ENCODE measurements at places on chromosomes 1 and 21. TPM values are rescaled to one million over a fixed set of nuclear protein-coding genes. Genes with fewer than 3 reads are reported as not detected.

DIRAS3 gene
- not detected for total RNA-seq

CD247 gene
- total RNA-seq: 341 TPM

NBPF4 gene
- total RNA-seq: 0.35 TPM

OR10Z1 gene
- not detected for total RNA-seq

EFCAB14 gene
- total RNA-seq: 98.5 TPM

WARS2 gene
- 9.5 TPM for total RNA-seq

GJB4 gene
- not detected for total RNA-seq

TLR5 gene
- 5.9 TPM for total RNA-seq

APOBEC4 gene
- total RNA-seq: not detected

VWA1 gene
- total RNA-seq: not detected

C1orf87 gene
- total RNA-seq: not detected

REN gene
- not detected for total RNA-seq

RORC gene
- total RNA-seq: 11.2 TPM

ITGB2 gene
- 278 TPM for total RNA-seq

FAM43B gene
- not detected for total RNA-seq

SYT14 gene
- not detected for total RNA-seq

TEDDM1 gene
- not detected for total RNA-seq

MX2 gene
- total RNA-seq: 107 TPM

SYPL2 gene
- total RNA-seq: not detected

HPDL gene
- 0.19 TPM for total RNA-seq

GBP6 gene
- 0.23 TPM for total RNA-seq

COL8A2 gene
- total RNA-seq: 0.26 TPM

PM20D1 gene
- 1.9 TPM for total RNA-seq

CD2 gene
- 305 TPM for total RNA-seq

CA6 gene
- not detected for total RNA-seq

ADCY10 gene
- 0.96 TPM for total RNA-seq

NPPB gene
- total RNA-seq: not detected

UMODL1 gene
- 0.58 TPM for total RNA-seq

CR2 gene
- 1.9 TPM for total RNA-seq

LRRC3 gene
- total RNA-seq: 1.4 TPM

CFHR3 gene
- not detected for total RNA-seq

PRAMEF11 gene
- not detected for total RNA-seq

KRTAP19-8 gene
- total RNA-seq: not detected

CLDN19 gene
- total RNA-seq: not detected

KANK4 gene
- total RNA-seq: not detected

AQP10 gene
- not detected for total RNA-seq

SGIP1 gene
- not detected for total RNA-seq

LAPTM5 gene
- total RNA-seq: 587 TPM

GBP1 gene
- total RNA-seq: 74.2 TPM

G0S2 gene
- not detected for total RNA-seq

MCOLN2 gene
- total RNA-seq: 20.3 TPM

TCEA3 gene
- total RNA-seq: 28.7 TPM

HSD11B1 gene
- not detected for total RNA-seq

PLA2G5 gene
- not detected for total RNA-seq

FMO5 gene
- total RNA-seq: 1.0 TPM

ENAH gene
- total RNA-seq: not detected

C1orf56 gene
- 3.5 TPM for total RNA-seq

HAO2 gene
- not detected for total RNA-seq

SAMD13 gene
- total RNA-seq: not detected
